Activated T-cell treated with anti-CD3 and anti-CD28 coated beads, Interleukin-2, amount 50 U/mL, for 72 hours (primary cell): ENCODE measurements at places on chromosomes 5 and 9. TPM values are rescaled to one million over a fixed set of nuclear protein-coding genes. Genes with fewer than 3 reads are reported as not detected.

DNA sequence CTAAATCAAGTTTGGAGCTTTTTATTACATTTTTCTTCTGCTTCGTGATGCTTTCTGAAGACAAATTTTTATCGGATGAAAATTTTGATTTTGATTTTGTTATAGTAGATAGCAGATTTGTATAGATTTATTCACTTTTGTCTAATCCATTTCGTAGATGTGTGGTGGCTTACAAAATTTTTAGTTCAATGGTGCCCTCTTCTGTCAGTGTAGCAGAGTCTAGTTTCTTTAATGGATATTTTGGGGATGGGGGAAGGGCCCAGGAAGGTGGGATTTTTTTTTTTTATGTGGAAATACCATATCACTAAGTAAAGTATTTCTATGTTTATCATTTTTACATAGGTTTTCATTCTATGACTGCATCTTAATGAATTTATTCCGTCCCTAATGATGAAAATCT lies 259.9 kb upstream of the TARS1 start:
- no peaks in the 10 kb centered on the region for H3K27me3 ChIP-seq
- H3K4me3 ChIP-seq: no peak overlapping the region
- no peaks in the 10 kb centered on the region for H3K36me3 ChIP-seq

Gene MEF2C
- total RNA-seq: 0.83 TPM

- H3K27ac ChIP-seq: no peak overlapping the region
- no peaks in the 10 kb centered on the region for H3K4me1 ChIP-seq
- H3K27me3 ChIP-seq: no peaks in the 10 kb centered on the region
- DNase-seq: peak; percentile 38
- peaks cover 3% of the 10 kb centered on the region for H3K36me3 ChIP-seq
- no peak overlapping the region for H3K4me3 ChIP-seq
Measured at GRCh38 chr5:138503487-138504270, 38.4 kb downstream of the EGR1 start.

Gene SPARC
- total RNA-seq: not detected

Gene GPR150
- 1.1 TPM for total RNA-seq
